ENCODE measurements at places on chromosomes 11 and 22.

DNA sequence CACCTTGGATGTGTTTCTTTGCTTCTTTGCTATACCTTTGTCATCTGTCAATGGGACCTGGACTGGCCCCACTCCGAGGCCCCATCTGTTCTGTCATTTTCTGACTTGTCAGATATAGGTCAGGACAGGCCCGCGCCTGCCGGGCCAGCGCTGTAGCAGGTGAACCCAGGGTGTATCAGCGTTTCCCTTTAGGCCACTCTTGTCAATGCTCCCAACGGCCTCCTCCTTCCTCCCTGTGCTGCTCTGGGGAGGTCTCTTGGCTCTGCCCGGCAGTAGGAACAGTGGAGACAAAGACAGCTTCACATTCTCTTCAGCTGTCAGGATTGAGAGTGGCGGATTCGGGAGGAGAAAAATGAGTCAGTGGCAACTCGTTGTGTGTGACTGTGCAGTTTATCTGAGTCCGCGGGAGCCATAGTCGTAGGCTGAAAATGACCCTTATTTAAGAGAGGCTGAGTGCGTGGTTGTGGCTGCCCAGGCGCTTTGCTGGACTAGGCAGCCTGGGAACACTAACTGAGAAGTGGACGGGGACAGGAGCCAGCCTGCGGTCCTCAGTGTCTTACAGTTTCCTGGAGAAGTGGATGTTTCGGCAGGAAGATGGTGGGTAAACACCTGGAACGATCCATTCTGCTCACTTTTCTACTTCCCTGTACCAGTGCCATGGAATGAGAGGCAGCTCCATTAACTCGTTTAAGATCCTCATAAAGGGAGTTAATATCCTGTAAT is 102.3 kb downstream of the PRR5L start:
- DNase-seq = peak; percentile 28

DNA sequence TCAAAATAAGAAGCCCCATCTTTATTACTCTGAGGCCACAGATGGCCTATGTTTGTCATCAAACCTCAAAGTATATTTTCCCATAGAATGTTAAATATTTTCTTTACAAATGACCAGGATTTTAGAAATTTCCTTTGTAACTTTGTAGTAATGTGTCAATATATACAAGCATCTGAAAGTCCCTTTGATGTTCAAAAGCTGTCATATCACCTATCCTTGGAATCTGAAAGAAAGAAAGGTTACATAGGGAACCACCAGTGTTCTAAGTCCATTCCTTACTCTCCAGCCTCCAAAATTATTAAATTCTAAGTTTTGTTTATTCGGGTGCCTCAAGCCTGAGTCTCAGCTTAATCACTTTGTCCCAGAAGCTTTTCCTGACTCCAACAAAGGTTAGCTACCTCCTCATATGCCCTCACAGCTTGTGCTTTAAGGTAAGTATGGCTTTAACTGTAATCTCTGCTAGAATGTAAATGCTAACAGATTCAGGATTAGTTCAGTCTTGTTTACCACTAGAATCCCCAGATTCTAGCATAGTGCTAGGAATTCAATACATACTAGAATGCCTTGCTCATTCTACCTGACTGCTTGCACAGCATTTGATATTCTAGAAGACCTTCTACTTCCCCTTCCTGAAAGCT is 32.3 kb downstream of the CCDC34 start:
- no peak for DNase-seq

DNA sequence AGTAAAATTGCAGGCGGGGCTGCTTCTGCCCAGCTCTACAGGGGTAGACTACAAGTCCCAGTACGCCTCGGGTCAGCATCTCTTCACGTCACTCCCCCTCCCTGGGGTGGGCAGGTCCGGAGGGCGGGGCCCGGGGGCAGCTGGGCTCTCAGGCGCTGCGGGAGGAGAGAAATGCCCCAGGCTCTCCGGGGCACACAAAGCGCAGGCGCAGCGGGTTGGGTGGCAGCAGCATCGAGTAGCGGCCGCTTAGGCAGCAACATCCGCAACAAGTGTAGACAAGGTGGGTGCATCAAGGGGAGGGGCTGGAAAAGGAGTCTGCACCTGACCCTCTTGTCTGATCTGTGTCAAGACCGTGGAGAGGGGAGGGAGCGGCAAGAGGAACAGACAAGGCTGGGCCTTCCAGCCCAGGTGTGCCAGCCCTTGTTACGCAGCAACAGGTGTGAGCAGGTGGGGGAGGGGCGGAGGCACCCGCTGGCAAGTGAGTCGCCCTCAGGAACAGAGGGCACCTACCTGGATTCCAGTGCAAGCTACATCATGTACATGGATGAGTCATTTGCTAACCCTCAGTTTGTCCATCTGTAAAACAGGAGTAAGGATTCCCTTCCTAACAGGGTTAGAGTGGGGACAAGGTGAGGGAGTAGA is 1.2 kb downstream of the PLEKHB1 start:
- peak; percentile 95 for DNase-seq

DNA sequence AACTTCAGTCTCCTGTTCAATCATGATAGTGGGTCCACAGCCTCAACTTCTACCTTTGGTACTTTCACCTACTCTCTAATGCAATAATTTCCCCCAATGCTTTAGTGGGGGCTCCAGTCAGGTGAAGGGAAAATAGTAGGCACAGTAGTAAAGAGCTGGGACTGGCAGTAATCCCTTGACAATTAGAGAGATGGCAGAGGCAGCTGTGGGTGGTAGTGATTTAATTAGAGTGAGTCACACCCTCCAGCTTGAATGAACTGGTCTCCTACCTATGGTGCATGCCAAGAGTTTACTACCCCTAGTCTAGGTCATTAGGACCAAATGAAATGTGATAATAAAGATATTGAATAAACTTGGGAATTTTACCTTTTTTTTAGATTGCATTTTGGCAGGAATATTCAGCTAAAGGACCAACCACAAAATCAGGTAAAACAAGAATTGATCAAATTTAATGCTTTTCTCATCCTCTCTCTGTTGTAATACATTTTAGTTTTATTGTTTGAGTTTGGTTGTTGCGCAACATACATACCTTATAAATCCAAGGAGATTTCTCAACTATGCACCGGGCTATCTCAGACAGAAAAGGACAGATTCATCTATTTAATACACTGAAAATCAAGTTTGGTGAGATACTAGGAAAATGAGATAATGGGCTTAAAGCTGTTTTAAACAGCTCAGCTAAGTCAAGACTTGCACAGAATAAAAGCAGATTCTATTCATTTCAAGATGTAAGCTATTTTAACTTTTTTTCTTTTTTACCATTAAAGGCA is 9.0 kb downstream of the PRRG4 start:
- no peak for DNase-seq

DNA sequence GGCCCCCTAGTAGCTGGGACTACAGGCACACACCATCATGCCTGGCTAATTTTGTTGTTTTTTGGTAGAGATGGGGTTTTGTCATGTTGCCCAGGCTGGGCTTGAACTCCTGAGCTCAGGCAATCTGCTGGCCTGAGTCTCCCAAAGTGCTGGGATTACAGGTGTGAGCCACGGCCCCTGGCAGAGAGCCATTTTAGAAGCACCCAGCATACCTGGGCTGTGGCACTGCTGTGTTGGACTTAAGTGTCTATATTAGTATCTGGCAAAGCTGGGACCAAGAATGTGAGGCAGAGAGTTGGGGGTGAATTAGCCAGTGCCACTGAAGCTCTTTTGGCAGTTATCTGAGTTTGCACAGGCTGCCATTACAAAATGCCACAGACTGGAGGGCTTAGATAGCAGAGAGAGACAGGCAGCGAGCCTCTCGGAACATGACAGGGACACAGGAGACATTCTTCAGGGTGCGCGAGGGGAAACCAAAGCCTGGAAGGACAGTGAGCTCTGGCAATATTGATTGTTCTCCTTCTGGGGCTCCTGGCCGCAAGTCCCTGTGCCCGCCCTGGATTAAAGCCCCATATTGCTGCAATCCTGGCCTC is 87.7 kb upstream of the ALX4 start:
- no peak for DNase-seq

DNA sequence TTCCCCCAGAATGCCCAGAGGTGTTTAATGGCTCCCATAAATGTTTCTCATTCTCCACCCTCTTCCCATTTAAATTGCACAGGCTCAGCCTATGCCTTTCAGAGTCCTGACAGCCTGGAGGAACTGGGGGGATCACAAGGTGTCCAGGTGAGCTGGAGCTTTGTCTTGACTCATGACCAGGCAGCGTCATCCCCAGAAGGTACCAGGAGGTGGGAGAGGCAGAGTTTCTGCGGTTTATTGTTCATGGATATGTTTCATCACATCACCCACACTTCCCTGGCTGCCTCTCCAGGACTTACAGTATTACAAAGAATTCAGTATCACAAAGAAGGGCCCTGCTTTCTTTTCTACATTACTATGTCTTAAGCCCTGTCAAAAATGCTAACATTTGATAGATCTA is 103.2 kb upstream of the GALNT18 start:
- no peak for DNase-seq

DNA sequence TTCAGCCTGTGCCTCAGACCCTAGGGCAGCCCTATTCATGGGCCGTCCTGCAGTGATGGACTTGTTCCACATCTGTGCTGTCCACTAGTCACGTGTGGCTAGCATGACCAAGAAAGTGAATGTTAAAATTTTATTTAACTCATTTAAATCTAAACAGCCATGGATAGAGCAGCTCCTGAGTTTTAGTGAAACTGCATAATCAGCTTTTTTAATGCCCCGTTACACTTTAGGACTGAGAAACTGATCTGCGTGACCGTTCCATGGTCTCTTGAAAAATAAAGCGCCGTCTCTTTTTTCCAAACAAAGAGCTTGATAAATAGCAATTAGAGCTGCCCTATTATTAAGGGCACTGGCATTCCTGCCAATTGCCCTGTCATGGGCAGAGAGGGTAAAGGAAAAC is 76.5 kb upstream of the SNX19 start:
- no peak for DNase-seq

DNA sequence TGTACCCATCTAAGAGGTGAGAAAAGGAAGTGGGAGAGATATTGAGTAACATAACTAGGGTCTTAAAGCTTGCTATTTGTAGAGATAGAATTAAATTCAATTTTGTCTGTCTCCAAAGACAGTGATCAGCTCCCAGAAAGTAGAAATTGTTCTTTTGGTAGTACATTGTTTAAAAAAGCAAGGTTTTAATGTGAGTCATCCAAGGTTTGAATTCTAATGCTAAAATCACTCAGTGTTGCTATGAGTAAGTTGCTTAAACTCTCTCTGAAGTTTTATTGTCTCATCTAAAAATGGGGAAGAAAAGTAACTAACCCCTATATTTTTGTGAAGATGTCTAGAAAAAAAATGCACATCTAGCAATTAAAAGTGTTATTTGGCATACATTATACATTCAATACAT is 1004.5 kb upstream of the CCDC90B start:
- DNase-seq = no peak

GRCh38 chr11:15569305-15570025 is 454.7 kb downstream of the INSC start:
- no peak for DNase-seq

DNA sequence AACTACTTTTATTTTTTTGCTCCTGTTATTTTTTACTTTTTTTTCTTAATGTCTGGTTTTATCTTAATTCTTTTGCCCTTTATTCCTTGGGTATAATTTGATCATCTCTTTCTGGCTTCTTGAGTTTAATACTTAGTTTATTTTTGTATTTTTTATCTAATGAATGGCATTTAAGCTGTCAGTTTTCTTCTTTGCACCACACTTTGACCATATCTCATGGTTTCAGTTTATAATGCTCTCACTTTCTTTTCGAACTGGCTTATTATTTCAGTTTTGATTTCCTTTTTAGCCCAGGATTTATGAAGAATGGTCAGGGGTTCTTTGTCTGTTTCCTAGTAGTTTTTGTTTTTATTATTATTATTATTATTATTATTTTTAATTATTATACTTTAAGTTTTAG is 48.3 kb downstream of the QSER1 start:
- DNase-seq = no peak

- DNase-seq = no peak
Observed at GRCh38 chr22:32854351-32854804, 52.9 kb downstream of the TIMP3 start.

GRCh38 chr11:63610604-63611394 is 3.4 kb downstream of the PLAAT3 start:
- DNase-seq = no peak

- peak; percentile 81 for DNase-seq
Observed at GRCh38 chr11:208181-208916, 841 bp downstream of the RIC8A start.

DNA sequence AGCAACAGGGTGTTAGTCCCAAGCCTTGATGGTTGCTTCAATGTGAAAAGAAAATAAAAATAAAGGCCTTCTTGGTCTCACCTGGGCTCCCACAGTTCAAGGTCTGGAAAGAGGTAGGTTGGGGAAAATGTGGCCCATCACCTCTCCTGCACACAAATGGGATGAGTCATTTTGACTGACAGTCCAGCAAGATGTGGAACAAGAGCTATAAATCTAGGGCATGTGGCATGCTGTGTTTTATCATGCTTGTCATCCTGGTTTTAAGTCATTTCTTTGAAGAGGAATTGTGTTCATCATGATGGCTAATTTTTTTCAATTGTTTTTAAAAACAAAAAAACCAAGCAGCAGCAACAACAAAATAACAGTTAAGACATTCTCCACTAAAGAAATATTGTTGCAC is 503.7 kb downstream of the NTM start:
- DNase-seq = no peak

GRCh38 chr11:65218446-65218845 is 36.7 kb downstream of the CAPN1 start:
- no peak for DNase-seq

- DNase-seq = no peak
Observed at GRCh38 chr11:104678408-104678807, 219.9 kb downstream of the CASP12 start.

DNA sequence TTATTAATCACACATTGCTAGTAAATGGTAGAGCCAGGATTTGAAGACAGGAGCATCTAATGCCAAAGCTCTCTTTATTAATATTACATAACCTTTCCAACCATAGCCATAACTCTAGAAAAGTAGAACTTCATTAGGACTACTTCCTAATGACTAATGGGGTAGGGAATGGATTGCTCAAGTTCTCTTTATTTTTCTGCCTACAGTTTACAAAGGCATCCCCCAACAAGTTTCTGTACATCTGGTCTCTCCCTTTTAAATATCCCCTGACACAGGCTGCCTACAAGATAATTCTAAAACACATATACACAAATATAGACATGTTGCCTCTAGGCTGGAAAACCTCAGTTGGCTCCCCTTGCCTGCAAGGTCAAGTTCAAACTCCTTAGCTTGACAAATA is 534.9 kb downstream of the SOX6 start:
- no peak for DNase-seq

DNA sequence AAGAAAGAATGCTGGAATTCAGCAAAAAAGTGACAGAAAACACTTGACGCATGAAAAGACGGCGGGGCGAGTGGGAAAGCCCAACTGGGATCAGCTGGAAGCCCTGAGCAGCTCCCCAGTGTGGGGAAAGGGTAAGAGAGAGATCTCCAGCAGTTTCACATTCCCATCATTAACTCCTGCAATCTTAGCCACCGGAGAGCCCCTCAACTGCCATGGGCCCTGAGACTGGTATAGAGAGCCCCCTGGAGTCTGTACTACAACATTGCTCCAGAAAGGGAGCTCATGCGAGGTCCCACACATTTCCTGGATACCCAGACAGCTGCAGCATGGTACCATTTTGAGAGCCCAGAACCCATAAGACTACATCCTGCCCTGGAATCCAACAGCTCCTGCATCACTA is 31.1 kb downstream of the MRGPRX4 start:
- no peak for DNase-seq
